ENCODE measurements at places on chromosomes 5 and 9.

DNA sequence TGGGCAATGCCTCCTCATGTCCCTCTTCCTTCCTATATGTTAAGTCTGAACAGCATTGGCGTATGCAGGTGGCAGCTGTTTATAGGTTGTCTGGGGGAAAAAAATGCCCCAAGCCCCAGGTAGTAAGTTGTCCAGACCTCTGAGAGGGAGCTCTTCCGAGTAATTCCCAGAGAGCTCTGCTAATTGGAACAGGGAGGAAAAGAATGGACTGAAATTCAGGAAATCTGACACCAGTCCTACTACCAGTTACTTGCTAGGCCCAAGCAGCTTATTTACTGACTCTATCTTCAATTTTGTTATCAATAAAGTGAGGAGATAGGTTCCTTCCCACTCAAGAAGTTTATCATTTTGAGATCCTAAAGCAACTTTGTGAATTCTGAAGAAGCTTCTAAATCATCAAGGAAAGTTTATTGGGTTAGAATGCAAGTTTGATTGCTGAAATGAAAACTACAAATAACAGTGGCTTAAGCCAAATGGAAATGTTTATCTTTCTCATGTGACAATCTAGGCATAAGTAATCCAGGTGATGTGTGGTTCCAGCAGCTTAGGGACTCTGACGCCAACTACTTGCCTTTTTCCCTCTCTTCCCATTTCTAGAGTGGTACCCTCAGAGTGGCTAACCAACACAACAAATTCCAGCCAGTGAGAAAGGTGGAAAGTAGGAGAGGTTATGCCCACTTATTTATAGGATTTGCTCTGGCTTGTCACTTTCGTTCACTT is 5.6 kb downstream of the STK32A start:
- DNase-seq, result no peak

DNA sequence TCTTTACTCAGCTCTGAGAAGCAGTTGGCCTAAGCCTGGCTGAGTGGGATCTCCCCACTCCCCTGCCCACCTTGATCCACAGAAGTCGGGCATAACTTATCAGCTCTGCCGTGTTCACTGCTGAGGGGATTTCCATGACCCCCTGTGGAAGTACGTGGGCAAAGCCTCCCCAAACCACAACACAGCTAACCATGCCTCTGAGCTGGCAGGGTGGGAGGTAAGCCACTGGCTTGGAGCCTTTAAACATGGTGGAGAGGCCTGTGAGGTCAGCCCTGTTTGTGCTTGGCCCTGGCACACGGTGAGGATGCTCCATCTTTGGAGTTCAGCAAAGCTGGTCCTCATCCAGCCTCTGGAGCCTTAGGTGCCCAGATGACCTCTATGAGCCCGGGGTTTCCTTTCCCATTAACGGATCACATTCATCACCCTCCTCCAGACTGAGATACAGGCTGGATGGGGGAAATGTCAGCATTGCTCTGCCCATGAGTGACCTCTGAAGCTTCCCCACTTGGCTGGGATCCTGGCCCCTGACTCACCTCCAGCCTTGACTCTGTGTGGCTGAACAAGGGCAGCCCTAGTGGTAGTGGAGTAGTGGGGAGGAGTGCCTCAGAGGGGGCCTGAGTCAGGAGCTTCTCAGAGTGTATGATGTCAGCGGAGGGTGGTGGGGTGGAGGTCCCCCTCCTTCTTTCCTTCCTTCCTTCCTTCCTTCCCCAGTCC is 6.2 kb downstream of the PDLIM4 start:
- DNase-seq, result no peak

DNA sequence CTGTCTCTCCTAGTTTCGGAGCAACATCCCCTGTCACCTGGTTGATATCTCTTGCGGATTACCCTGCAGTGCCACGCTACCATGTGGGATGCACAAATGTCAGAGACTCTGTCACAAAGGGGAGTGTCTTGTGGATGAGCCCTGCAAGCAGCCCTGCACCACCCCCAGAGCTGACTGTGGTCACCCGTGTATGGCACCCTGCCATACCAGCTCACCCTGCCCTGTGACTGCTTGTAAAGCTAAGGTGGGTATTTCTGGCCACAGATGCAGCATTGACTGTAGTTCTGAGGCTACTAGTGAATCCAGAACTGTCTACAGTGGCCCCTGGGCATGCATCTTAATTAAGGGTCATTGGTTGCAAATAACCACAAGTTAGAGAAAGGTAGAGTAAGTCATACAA is 50.8 kb downstream of the AQP7 start:
- DNase-seq, result no peak

DNA sequence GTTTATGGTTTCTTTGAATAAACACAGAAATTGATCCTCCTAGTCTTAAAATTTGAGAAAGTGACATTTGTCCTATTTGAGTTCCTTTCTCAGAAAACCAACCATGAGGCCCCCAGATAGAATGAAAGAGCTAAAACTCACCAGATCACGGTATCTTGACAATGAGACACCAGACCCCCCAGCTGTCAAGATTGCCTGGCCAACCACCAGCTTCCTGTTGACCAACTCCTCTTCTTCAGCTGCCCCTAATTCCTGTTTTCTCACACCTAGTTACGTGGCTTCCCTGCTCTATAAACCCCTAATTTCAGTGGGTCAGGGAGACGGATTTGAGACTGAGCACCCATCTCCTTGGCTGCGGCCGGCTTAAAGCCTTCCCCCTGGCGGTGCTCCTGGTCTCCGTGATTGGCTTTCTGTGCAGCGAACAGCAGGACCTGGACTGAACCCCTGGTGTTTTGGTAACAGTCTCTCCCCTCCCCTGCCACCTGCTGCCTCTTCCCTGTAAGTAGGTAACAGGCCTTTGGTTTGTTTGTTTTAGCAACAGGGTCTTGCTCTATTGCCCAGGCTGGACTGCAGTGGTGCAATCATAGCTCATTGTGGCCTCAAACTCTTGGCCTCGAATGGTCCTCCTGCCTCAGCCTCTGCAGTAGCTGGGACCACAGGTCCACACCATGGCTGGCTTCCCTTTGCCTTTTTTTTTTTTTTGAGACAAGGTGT is 4.8 kb upstream of the ENTPD2 start:
- DNase-seq, result no peak

DNA sequence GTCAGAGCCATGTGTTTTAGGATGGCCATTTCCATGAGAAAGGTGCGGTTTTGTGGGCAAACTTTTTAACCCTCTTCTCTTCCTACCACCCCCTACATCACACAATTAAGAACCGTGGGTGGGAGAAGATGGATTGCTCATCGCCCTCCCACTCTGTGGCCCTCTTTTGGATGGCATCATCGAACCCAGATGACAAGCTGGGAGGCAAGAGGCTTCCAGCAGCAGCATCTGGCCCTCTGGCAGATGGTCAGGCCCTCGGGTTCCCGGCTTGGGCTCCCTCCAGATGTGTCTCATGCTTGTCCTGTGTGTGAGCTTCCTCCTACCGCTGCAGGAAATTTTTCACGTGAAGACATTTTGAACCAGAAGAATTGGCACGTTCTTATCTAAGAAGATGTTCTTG is 199.9 kb downstream of the EBF1 start:
- DNase-seq, result no peak
